ENCODE measurements at places on chromosomes 5 and 9.

DNA sequence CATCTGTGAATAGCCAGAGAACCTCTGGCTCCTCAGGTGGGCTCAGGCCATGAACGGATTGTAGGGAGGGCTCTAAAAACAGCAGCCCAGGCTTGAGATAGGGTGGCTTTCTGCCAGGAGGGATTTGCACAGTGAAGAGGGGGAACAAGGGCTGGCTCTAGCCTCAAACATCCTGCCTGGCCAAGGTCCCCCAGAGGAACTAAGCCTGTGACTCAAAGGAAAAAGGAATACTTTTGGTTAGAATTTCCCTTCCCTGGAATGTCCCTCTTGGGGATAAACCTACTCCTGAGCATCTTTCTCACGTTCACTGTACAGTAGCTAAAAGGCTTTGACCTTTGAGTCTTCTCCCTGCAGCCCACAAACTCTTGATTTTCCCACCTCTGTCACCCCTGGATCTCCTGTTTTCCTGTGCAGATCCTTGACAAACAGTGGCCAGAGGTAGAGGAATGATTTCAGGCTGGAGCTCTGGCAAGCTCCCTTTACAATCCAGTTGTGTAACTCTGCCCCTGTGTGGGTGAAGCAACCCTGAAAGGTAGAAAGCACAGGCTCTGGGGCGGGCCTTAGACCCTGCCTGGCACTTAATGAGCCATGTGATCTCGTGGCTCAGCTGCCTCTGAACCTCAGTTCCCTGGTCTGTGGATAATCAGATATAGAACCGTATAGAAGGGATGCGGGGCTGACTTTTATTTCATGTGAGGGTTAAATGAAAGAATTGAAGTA is 17.4 kb downstream of the SEC61B start:
- no peak for DNase-seq

GRCh38 chr5:120767178-120767820 is 303.2 kb downstream of the PRR16 start:
- DNase-seq, result no peak

DNA sequence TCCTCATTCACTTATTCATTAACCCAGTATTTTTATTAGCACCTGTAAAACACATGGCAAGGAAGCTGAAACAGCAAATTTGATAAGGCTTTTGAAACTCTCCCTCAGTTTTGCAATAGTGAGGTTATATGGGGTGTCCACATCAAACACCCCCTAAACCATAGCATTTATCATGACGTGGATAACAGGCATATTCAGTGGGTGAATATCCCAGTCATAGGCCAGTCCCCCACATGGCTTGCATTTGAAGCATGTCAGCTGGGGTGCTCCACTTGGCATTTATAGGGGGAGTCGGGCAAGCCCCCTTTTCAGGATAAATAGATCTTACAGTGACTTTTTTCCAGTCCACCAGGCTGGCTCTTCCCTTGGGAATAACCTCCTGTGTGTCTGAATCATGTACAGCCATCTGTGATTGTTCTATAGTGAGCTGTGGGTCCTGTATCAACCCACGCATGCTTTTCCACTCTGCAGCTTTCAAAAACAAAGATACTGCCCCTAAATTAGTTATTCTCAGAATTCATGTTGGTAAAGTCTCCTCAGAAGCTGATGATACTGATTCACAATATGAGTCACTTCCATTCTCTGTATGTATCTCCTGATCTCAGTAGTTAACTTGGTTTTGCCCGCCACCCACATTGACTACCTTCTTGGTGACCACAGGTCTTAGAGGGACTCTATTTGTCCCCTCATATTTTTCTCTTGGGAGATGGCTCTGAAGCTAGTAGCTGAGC is 84.4 kb upstream of the SPIN1 start:
- DNase-seq, result no peak

DNA sequence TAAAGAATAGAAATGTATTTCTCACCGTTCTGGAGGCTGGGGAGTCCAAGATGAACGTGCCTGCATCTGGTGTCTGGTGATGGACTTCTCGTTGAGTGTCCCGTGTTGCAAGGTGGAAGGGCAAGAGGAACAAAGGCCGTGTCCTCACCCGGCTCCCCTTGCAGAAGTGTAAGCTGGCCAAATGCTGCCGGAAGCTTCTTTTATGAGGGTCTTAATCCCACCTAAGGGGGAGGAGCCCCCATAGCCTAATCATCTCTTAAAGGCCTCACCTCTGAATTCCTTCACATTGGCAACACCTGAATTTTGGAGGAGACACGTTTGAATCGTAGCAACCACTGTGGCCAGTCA is 99.1 kb upstream of the DAP start:
- DNase-seq, result no peak

GRCh38 chr5:142863856-142864255 is 93.7 kb downstream of the ARHGAP26 start:
- no peak for DNase-seq

DNA sequence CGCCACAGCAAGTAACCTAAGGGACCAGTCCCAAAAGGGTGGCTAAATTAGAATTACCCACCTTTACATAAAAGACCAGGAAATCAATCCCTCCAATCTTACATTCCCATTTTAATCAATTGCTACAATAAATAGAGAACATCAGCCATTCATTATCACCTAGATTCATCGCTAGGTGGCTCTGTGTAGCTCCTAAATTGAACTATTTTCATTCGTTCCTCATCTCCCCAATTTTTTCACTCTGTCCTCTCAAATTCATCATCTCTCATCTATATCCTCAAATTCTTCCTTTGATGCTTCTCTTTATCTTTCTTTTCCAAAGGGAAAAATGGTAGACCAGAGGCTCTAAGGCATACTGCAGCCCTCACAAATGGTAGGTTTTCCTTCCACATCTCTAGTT is 108.2 kb upstream of the TNC start:
- no peak for DNase-seq
